ENCODE measurements at places on chromosomes 12 and 14. TPM values are rescaled to one million over a fixed set of nuclear protein-coding genes. Genes with fewer than 3 reads are reported as not detected.

RPS6KA5 gene
- total RNA-seq, result 18.6 TPM

RERG gene
- not detected for total RNA-seq

PTCSC3 gene
- total RNA-seq, result not detected

SOX5 gene
- not detected for total RNA-seq

SETD1B gene
- total RNA-seq, result 23.4 TPM

C12orf54 gene
- not detected for total RNA-seq

CCDC184 gene
- 0.95 TPM for total RNA-seq

ANO2 gene
- not detected for total RNA-seq

CLEC14A gene
- not detected for total RNA-seq

BEST3 gene
- not detected for total RNA-seq

OR4E2 gene
- total RNA-seq, result not detected

IFT43 gene
- total RNA-seq, result 11.8 TPM

ZCRB1 gene
- 78.3 TPM for total RNA-seq

TAS2R31 gene
- 1.2 TPM for total RNA-seq

NFATC4 gene
- 0.78 TPM for total RNA-seq

MYF5 gene
- not detected for total RNA-seq

KRT8 gene
- not detected for total RNA-seq

CBLN3 gene
- total RNA-seq, result 8.9 TPM

CLEC7A gene
- not detected for total RNA-seq

RPL6 gene
- 1,992 TPM for total RNA-seq

TMEM52B gene
- not detected for total RNA-seq

SSTR1 gene
- total RNA-seq, result not detected

CCDC175 gene
- total RNA-seq, result not detected

CCDC198 gene
- total RNA-seq, result not detected
